ENCODE measurements at places on chromosomes 2 and 18. TPM values are rescaled to one million over a fixed set of nuclear protein-coding genes. Genes with fewer than 3 reads are reported as not detected.

DNAH7 gene
- total RNA-seq = 0.49 TPM

GPR45 gene
- not detected for total RNA-seq

EVX2 gene
- not detected for total RNA-seq

- no peak for DNase-seq
Observed at GRCh38 chr2:129805899-129806298, 173.6 kb upstream of the RAB6C start.

DNA sequence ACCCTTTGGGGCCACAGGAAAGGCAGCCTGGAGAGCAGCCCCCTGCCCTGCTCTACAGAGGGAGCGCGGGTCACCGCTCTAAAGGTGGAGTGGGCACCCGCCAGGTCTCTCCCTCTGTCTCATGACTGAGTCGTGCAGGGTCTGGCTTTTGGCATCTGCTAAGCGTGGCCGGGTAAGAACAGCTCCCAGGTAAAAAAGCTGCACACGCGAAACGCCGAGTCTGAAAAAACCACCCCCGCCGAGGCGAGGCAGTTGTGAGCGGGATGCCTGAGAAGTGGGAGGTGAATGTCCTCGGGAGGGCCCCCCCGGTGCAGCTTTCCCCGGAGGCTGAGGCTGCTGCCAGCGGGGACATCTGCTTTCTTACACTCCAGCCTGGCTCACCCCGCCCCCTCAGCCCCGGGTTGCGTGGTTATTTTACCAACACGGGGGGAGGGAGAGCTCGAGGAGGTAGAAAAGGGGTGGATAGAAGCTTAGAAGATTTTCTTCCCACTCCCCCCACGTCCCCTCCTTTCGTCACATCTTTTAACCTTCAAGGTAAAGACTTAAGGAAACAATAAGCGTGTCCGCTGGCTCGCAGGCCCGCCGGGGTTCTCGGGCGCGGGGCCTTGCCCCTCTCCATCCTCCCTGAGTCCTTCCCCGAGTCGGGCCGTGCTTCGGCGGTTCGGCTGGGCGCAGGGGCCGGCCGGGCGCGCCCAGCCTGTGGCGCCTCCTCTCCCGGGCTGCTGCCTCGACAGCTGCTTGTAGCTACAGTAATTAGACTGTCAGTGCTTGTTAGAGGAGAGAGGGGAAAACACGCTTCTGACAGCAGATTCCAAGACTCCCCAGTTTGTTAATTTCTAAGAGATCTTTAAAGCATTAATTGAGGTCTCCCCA is 70.6 kb upstream of the PSMD14 start:
- peak; percentile 82 for DNase-seq

- DNase-seq = no peak
Observed at GRCh38 chr2:235021752-235022151, 69.9 kb downstream of the SH3BP4 start.

DNA sequence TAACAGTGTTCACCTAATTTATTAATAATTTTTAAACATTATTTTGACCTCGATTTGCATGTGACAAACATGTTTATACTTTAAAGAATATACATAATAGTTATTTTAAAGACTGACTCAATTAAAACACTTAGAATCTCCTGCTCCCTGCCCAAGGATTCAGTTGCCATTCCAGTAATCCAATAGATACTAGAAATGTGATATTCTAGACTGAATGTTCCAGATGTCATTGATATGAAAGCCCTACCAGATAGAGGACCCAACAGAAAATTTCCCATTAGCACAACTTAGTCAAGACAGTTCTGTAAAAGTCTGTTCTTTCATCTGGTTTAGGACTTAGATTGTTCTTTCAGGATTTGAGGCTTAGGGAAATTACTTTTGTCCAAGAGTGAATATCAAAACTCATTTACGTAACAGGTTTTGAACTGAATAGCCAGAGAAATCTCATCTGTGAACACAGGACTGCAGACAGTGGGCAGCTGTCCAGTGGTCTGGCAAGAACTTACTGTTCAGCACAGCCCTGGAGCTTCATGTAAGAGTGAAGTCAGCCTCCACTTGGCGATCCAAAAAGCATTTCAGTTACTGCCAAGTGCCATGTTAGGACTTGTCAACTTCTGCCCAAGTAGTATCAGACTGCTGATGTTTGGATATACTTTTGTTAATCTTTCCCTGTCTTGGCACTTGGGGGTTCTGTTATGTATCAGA is 77.5 kb downstream of the OSBPL6 start:
- no peak for DNase-seq

Measured in neural progenitor cell (in vitro differentiated cells).